ENCODE measurements at places on chromosomes 4 and X. TPM values are rescaled to one million over a fixed set of nuclear protein-coding genes. Genes with fewer than 3 reads are reported as not detected.

The PSMD10 gene
- 28.6 TPM for total RNA-seq

- no peak for ATAC-seq
These were observed 45.3 kb upstream of the DDX3X start for GRCh38 chrX:41288641-41289040.

DNA sequence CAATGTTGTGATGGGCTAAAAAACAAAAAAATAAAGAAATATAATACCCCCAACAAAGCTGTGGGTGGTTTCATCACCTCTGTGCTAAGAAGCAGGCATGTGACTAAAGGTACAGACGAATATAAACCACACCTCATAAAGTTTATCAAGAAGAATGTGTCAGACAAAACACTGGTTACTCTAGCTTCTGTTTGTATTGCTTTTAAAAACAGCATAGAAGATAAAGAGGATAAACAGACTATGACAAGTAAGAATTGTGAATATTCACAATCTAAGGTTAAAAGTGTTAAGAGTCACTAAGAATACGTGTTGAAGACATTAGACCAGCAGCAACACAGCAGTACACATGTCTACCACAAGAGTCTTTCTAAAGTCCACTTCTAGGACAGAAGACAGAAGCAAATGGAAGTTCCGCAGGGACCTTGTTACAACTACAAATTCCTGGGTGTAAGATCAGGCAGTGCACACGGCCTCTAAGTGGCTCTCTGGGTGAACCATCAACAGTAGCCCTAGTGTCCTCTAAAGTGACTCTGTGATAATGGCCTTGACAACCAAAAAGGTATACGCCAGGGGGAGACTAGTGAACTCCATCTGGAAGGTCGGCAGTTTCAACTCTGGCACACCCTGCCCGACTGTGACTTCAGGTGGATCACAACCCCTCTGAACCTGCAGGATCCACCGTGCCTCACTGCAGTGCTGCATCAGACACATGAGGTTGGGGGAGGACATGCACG lies 8.3 kb upstream of the FGFBP2 start:
- no peak for ATAC-seq

GRCh38 chrX:98939456-98939855 lies 1470.6 kb downstream of the PCDH19 start:
- no peak for ATAC-seq

The RASGEF1B gene
- total RNA-seq: 15.0 TPM

DNA sequence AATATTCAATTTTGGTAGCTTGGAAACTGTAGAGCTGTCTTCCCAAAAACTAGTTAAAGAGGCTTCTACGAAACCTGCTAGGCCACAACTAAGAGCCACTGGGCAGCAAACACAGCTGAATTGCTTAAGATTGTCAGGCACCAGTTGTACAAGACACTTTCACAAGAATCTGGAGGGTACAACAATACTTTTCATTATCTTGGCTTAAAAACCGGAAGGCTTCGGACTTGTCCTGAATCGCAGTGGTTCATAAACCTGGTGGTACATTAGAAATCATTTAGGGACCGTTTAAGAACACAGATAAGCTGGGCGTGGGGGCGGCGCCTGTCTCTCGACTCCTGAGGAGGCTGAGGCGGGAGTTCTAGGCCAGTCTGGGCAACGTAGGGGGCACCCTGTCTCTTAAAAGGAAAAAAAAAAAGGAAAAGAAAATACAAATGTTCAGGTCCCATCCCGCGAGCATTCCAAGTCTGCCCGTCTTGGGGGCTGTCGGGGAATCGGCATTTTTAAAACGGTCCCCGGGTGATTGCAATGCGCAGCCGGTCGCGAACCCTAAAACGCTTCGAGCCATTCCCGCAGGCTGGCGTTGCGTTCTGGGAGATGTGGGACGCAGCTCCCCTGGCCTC lies 763 bp downstream of the PYURF start:
- no peak for ATAC-seq

Data from esophagus mucosa (tissue), 1 donor.